ENCODE measurements at places on chromosomes 5 and 9.

DNA sequence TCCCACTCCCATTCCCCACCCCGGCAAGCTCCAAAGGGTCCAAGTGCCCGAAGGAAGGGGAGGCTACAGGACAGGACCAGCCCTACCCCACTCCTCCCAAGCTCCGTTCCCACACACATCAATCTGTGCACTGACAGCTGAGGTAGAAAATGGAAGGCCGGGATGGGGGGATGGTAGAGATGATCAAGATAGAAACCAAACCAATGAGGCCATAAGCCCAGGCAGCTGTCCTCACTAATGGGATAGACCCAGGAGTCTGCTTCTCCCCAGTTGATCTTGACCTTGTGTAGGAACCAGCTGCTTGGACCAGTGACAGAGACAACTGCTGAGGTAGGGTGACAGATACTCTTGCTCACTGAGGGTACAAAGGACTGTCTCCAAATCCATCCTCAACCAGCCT is 38.6 kb downstream of the B4GALT1 start:
- no peak for DNase-seq

- no peak for DNase-seq
These were observed 2.9 kb upstream of the CAVIN4 start for GRCh38 chr9:100575006-100575405.

GRCh38 chr5:119752921-119753886 is 123.8 kb downstream of the FAM170A start:
- no peak for DNase-seq

GRCh38 chr5:74188351-74189105 is 452.0 kb downstream of the ENC1 start:
- no peak for DNase-seq
